A673 (cell line): ENCODE measurements at places on chromosomes 1 and 21.

- DNase-seq = no peak
These were observed 62.7 kb upstream of the BCL10 start for GRCh38 chr1:85339089-85339488.

DNA sequence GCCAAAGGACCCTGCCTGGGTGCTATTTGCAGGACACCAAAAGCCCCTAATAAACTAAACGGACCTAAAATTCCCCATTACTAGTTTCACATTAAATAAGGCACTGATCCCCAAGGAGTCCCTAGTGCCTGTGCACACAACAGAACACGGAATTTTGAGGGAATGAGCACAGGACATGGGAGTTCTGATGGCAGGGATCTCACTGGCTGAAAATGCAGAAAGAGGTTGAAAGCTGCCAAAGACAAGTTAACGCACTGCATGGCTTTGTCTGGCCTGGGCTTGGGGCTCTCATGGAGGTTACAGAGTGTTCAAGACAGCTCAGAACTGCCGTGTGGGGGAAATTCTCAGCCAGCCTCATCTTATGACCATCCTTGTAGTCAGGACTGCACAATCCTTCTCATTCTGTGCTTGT, 15.6 kb upstream of the ATP1B1 start:
- DNase-seq = no peak

DNA sequence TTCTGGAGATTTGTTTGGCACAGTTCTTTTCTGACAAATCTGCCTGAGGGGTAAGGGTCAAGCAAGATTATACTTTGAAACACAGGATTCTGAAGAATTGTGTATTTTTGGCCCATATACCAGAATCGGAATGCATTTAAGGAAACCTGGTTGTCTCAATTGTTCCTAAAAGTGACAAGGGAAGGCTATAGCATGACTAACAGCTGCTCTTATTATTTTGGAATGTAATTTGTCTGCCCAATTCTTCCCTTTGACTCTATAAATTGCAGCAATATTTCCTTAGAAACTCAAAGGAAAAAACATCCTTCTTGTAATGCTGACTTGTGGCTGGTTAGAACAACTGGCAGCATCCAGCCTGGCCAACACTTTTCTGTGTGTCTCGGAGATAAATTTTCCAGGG, 15.8 kb upstream of the VCAM1 start:
- DNase-seq = no peak

DNA sequence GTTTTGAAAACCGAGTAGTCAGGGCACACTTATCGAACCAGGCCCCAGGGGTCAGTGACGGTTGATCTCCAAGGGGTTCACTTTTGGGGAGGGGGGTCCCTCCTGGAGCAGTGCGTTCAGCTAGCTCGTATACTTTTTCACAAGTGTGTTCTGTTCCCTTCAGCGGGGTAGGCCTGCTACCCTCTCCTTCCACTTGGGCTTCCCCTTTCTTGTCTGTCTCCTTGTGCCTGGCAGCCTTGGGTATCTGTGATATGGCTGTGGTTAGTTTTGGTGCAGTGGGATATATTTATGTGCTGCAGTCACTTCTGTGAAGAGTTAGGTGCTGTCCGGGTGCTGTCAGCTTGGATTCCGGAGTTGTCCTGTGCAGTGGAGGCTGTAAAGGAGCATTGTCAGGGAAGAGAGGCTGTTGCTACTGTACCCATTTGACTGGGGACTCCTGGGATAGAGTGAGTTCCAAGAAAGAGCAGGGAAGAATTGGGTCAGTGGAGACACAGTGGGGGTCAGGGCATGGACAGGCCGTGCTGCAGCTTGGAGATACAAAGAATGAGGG, 29.7 kb downstream of the ADARB1 start:
- no peak for DNase-seq

DNA sequence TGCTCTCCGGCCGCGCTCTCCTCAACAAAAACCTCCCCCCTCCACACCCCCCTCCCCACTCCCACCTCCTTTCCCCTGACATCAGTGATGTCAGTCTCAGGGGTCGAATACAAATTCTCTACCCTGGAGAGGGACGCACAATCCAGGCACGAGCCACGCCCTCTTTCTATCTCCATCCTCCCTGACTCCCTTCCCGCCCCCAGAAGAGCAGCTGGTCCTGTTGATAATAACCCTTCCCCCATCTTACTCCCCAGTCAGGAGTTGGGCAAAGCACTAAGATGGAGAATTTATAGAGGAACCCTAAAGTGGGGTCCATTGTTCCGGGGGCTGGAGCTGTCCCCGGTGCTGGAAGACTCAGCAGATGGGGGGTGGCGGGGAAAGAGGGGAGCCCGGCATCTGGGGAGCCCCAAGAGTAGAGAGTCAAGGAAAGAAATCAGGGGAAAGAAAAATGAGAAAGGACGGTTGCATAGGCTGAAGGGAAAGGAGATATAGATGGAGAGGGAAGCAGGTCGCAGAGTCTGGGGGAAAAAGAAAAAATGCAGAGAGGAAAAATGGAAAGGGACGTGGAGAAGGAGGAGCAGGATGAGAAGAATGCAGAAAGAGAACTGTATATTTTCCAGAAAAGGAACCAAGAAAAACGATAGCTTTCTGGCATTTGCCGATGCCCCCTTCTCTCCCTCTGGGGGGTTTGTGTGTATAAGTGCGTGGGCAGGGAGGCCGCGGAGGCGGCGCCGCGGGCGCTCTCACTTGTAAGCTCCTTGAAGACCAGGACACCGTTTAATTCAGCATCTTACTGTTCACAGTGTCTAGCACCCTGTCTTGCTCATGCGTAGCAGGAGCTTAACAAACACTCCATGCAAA, at the start of gene CELF3:
Gene CELF3 (minus strand): TSS at position 33 of the 861 bp plus-strand sequence. CDS start 783 bp downstream, outside the sequence.
- peak; percentile 64 for DNase-seq

DNA sequence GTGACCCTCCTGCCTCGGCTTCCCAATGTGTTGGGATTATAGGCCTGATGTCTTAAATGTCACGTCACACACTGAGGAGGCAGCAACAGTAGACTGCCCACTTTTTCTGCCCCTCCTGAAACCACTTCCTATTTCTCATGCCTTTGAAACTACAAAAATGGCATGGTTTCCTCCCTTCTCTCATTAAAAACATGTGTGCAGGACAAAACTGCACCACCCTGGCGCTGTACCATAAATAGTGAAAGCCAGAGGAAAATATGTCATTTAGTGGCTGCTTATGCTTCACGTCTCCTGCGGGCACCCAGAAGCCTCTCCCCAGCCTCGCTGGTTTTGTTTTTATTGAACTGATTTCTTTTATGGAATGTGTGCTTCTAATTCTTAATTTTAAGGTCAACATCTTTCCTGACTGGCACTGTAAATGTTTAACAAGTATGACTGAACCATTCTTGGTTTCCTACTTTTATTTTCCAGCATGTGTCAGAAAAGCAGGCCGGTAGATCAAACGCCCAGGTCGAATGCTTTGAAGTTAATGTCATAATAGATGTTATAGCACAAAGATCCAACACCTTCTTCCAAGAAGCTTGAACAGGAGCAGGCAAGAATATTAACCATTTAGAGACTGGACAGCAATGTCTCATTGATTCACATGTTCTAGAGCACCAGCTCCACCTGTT, 59.6 kb upstream of the C1orf87 start:
- DNase-seq = peak; percentile 58

GRCh38 chr1:98887507-98887906, 117.2 kb downstream of the PLPPR5 start:
- DNase-seq = no peak

GRCh38 chr21:34877485-34878128, 171.5 kb downstream of the RUNX1 start:
- DNase-seq = no peak
